Osteoblast (primary cell): ENCODE measurements at places on chromosomes 2 and 18. TPM values are rescaled to one million over a fixed set of nuclear protein-coding genes. Genes with fewer than 3 reads are reported as not detected.

Gene TSPYL6
- not detected in 2 replicates for total RNA-seq

Gene ARHGAP25
- under 0.01 and 0.29 TPM in 2 replicates for total RNA-seq

Gene DSG1
- not detected in 2 replicates for total RNA-seq

Gene ADD2
- total RNA-seq = not detected in 2 replicates

Gene GDF7
- under 0.01 TPM in 1 of 2 replicates, not detected in the other for total RNA-seq

Gene GATA6
- 10.9 and 16.6 TPM in 2 replicates for total RNA-seq

Gene SRD5A2
- total RNA-seq = not detected in 2 replicates

Gene REG3A
- not detected in 2 replicates for total RNA-seq

Gene TRIM43
- not detected in 2 replicates for total RNA-seq

Gene CXCR1
- total RNA-seq = not detected in 2 replicates

Gene PAX8
- 1.8 and 2.9 TPM in 2 replicates for total RNA-seq

Gene MC4R
- under 0.01 TPM in 1 of 2 replicates, not detected in the other for total RNA-seq

Gene SKOR2
- total RNA-seq = not detected in 2 replicates

Gene TMEM247
- not detected in 2 replicates for total RNA-seq

Gene SATB2
- 53.2 and 54.5 TPM in 2 replicates for total RNA-seq

Gene PLGLB1
- 1.8 and 2.9 TPM in 2 replicates for total RNA-seq

Gene FHL2
- 566 and 568 TPM in 2 replicates for total RNA-seq

Gene RFTN2
- 14.5 and 18.6 TPM in 2 replicates for total RNA-seq

Gene KIF3C
- total RNA-seq = 14.4 and 17.0 TPM in 2 replicates

Gene SLC5A7
- not detected in 2 replicates for total RNA-seq

Gene ERBB4
- total RNA-seq = under 0.01 TPM in 1 of 2 replicates, not detected in the other

Gene C2orf78
- total RNA-seq = not detected in 2 replicates

Gene C2orf66
- total RNA-seq = under 0.01 and 0.36 TPM in 2 replicates

Gene POTEC
- total RNA-seq = 0.29 and 0.36 TPM in 2 replicates

Gene SULT1C2
- total RNA-seq = 0.36 and 1.2 TPM in 2 replicates

Gene SGPP2
- total RNA-seq = not detected in 2 replicates

Gene USP40
- total RNA-seq = 34.0 and 38.3 TPM in 2 replicates

Gene ANKRD30B
- total RNA-seq = 6.9 and 11.5 TPM in 2 replicates

Gene MC5R
- 0.36 and 0.59 TPM in 2 replicates for total RNA-seq

Gene ANKRD36B
- 49.9 and 60.4 TPM in 2 replicates for total RNA-seq

Gene PLEKHB2
- 63.9 and 79.3 TPM in 2 replicates for total RNA-seq

Gene CNDP1
- total RNA-seq = not detected in 2 replicates

Gene IL36B
- not detected in 2 replicates for total RNA-seq

Gene GREB1L
- under 0.01 and 0.36 TPM in 2 replicates for total RNA-seq
